ENCODE measurements at places on chromosomes 11 and 22.
A peak's percentile ranks its signal among the peaks of the same experiment; 100 is the strongest.

- peak; percentile 49 for DNase-seq
Measured at GRCh38 chr22:35380537-35381423, at the start of gene HMOX1. HMOX1 (plus strand) TSS chr22:35381096; CDS start chr22:35381174, 78 bp downstream.

DNA sequence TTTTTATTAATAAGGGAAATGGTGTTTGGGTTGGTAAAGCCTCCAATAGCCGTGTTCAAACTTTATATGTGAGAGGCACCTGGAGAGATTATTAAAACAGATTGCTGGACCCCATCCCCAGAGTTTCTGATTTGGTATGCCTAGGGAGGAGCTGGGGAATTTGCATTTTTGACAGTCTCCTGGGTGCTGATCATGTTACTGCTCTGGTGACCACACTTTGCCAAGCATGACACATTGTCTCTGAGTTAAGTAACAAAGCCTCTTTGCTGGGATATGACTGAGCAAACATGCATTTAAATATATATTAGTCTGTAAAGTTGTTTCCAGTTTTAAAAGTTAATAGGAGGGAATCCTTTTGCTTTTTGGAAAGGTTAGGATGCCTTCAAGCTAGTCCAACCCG is 140.4 kb downstream of the NAV2 start:
- DNase-seq, result no peak

- DNase-seq, result peak; percentile 57
Measured at GRCh38 chr11:110337570-110338193, 41.3 kb upstream of the RDX start.

DNA sequence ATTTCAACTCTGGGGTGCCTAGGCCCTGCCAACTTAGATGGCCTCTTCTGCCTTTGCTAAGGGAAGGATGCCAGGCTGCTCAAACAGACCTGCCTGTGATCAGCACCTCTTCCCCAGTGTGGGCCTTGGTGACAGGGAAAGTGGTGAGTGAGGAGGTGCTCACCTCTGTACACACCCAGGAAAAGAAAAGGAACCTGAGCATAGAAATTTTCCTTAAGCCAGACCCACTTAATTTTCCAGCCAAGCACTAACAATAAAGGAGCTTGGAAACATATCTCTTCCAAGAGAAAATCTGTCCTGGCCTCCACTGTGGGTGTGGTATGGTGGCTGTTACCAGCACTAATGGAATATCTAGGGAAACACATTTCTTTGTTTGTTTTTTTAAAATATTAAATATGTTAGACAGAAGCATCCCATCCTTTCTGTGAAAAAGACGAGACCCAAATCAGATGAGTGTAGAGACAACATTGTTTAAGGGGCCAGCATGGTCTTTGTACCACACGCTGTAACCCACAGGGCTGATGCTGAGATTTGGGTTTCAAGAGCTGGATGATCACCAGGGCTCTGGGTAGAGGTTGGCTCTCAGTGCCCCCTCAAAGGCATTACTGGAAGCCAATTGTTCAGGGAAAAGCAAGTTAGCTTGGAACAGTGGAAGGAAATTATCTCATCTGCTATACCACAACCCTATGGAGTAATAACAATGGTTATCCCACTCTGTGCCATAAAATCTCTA is 472.2 kb downstream of the INSC start:
- no peak for DNase-seq

DNA sequence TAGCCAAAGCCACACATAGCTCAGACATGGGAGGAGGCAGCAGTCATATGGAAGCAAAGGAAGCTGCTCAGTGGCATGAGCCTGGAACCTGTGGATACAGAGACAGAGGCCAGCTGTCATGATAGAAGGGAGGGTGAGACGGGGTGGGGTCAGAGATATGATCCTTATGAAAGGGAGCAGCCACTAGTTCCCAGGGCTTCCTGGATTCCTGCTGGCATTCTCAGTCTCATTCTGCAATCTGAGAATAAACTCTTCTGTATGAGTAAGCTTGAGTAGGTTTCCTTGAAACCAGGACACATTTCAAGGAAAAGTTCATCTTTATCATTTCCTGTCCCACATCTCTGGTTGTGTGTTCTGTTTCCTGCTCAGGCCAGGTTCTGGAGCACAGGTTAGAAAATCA is 220.2 kb upstream of the SNX19 start:
- DNase-seq, result no peak

GRCh38 chr22:37079668-37080171 is 28.2 kb downstream of the KCTD17 start:
- peak; percentile 85 for DNase-seq

- DNase-seq, result no peak
Measured at GRCh38 chr11:1221848-1222311, 986 bp upstream of the MUC5B start.

DNA sequence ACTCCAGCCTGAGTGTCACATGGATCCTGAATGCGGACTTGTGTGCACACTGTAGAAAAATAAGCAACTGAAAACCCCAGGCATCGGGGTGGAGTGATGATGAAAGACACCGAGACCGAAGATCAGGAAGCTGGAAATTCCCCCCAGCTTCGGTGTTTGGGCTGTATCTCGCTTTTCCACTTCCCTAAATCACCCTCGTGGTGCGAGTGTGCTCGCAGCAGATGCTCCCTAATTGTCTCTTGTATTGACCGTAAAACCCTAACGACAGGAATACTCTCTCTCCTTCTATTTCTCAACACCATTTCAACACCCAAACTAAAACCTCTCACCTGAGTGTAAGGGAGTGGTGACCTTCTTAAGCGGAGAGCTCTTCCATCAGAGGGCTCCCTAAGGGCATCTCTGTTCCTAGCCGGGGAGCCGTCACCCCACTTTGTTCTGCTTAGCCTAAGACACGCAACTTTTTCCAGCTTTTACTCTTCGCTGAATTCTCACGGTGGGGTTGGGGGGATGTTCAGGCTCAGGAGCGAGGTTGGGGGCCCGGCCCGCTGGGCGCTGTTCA is 635 bp upstream of the GRK3 start:
- peak; percentile 3 for DNase-seq

DNA sequence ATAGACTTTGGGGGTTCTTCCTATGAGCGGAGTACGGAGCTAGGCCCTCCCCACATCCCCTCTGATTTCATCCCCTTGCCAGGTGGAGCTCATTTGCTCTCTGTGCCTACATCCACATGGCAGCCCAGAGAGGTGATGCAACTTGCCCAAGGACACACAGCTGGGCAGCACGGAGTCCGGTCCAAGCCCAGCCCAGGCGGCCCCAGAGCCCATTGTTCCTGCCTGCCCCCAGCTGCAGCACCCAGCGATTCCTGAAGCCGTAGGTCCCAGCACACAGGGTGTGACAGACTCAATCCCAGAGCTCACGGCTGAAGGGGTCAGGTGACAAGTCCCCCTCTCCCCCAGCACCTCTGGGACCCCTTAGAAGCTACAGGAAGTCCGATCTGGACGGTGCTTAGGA is 22.2 kb upstream of the RFPL3 start:
- DNase-seq, result no peak

- DNase-seq, result no peak
Measured at GRCh38 chr11:126855536-126855935, 145.0 kb downstream of the KIRREL3 start.

DNA sequence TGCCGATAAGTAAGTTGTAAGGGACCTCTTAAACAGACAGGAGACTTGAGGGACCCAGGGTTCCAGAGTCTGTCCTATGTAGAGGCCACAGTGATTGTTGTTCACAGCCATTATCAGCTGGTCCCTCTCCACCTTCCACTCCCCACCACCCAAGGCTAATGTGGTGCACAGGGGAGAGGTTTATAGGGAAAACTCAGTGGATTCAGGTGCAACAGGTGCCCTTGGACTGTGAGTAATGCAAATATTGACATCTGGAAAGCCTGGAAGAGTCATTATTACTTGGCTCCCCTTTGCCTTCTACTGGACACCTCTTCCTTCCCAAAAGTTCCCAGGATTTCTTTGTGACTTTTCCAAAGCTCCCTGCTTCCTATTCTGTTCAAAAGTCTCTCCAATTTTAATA is 441.1 kb upstream of the CCDC90B start:
- DNase-seq, result no peak

- DNase-seq, result no peak
Measured at GRCh38 chr11:36711104-36711825, 113.2 kb upstream of the RAG2 start.

DNA sequence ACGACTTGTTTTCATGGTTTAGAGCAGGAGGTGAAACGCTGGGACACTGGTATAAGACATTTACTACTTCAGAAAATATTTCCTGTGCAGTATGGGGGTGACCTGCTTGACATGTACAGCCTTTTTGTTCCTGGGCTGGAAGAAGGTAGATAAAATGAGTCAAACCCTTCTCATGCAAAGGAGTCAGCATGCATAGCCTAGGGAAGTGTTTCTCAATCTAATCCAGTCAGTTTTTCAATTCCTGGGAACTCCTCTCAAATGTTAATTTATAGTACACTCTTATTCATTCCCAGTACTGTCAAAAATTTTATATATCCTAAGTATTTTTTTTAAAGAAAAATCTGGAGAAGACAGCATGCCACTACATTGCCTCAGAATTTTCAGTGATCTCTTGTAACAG is 154.7 kb upstream of the GUCY1A2 start:
- DNase-seq, result no peak

GRCh38 chr22:44075670-44076069 is 51.6 kb downstream of the PARVB start:
- DNase-seq, result no peak

DNA sequence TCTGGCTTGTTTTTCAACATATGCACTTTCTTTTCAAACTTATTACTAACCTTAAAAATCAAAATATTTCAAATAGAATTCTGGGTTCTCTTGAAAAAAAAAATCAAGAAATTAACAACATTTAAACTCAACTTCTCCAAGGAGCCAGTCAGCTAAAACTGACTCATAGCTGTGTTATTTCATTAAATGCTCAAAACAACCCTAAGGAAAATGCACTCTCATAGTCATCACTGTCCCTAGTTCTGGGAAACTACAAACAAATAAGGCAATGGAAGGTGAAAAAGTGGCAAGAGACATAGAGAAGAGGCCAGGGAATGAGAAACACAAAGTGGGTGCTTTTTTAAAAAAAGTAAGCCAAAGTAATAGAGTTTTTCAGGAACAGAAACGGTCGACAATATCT is 4.1 kb upstream of the ARHGAP20 start:
- DNase-seq, result no peak

GRCh38 chr22:17903564-17904295 is 120.6 kb downstream of the MICAL3 start:
- DNase-seq, result no peak

DNA sequence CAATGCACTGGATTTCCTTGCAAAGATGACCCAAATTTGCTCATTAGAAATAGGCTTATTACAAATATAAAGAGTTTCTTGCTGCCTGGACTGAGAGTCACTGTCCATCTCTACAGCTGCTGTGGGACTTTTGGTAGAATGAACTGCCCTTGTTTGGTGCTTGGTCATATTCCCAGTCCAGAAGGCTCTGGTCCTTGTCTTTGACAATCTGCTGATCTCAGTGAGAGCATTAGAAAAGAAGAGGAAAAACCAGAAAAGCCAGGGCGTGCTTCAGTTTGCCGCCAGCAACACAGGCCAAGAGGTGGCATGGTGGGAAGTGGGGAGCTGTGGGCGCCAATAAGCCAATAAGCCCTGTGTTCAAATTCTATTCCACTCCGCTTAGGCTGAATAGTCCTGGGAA is 48.2 kb upstream of the PARVA start:
- no peak for DNase-seq

DNA sequence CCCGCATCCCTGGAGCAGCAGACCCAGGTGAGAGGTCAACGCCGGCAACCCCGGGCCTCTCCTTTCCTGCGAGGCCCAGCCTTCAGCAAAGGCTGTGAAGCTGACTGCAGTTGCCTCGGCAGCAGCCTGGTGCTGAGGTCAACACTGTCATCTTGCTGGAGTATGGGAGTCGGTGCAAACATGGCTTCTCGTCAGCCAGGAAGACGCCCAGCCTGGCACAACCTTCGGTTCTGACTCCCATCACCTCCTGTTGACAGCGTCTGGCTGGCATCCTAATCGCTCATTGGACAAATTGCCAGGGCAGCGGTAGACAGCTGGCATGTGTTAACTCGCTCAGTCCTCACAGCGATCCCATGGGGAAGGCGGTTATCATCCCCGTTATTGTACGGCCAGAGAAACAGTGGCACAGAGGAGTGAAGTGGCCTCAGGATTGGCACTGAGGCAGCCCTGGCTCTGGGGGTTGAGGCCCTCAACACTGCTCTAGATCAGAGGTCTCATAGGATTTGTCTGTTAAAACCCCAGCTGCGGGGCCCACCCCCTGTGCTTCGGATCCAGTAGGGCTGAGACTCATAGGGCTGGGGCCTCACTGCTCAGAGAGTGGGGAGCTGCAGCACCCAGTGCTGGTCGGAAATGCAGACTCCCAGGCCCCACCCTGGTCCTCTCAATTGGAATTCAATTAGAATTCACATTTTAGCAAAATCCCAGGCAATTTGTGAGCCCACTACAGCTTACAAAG is 39.3 kb upstream of the TP53I11 start:
- no peak for DNase-seq

DNA sequence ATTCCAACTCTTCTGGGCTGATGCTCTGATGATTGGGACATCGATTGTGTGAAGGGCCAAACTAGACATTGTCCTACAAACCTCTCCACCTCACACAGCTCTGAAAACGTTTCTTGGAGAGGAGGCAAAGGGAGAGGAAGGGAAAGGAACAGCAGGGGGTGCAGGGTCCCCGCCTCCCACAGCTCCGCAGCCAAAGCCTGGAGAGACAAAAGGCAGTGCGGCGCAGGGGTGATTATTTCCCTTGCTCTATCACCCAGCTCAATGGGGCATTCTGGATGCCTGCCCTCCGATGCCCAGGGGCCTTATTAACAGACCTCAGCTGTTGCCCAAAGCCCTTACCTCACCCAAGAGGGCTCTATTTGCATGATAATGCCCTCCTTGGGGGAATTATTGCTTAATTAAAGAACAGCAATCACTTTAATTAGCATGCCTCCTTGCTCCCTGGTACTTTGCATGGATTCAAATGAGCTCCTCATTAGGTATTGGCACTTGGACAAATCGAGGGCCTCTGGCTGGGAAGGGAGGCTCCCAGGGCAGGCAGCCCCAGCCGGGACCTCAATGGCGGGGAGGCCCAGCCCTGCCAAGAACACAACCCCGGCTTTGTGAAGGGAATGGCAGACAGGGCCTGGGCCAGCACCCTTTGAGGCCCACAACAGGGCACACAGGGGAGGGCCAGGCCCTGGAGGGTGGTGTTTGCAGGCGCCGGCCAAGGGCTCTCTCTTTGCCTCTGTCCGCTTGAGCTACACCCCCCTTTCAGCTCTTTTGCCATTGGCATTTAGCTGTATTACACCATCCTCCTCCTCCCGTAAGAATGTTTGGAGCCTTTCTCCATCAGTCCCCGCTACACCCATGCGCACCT is 19.8 kb upstream of the CDON start:
- no peak for DNase-seq

DNA sequence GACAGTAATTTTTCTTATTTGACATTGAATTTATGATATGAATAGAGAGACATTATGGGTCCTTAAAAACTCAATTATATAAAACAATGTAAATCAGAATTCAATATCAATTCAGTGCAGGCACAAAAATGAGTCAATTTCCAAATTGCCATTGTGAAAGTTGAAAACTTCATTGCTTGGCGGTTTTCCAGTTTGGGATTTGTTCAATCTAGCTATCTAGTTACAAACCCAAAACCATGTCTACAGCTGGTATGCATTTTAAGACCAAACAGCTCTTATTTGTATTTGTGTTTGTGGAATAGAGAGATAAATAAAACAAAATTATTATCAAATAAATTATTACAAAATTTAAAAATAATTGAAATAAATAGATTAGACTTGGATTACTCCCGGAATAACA is 1206.6 kb upstream of the RAG2 start:
- DNase-seq, result no peak

GRCh38 chr22:32991353-32992101 is 66.7 kb downstream of the SYN3 start:
- DNase-seq, result no peak

Measured in stimulated activated CD4-positive, alpha-beta T cell treated with anti-CD3 and anti-CD28 coated beads, Interleukin-1b, Interleukin-23, amount 100 ng/mL, for 48 hours (primary cell).